ENCODE measurements at places on chromosomes 16 and 17.

DNA sequence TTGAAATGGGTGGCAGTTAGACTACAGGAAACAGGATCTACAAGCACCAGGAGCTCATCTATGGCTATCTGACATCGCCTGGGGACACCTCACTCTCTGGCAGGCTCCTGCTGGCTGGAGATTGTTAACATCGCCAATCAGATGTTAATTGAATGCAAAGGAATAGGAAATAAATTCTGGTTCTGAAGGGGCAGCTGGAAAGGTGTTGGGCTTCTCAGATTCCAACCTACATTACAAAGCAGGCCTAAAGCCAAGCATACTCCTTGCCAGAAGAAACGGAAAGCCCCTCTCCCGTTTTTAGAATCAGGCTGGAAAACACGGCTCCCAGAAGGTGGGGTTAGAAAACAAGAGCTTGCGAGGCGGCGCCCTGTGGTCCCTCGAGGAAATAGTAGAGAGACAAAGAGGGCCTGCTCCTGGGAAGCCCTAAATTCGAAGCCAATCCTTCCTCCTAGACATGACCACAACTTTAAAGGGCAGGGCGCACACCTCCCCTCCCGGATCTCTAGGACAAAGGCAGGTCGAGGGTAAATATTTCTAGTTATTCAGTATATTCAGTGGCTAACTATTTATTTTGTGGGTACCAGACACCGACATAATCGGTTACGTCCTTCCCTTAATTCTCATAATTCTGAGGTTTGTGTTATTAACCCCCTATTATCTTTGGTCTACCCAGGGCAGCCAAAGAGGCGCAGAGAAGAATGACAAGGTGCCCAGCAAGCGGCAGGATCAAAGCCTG lies 763 bp upstream of the TOM1L1 start:
- no peak for DNase-seq

DNA sequence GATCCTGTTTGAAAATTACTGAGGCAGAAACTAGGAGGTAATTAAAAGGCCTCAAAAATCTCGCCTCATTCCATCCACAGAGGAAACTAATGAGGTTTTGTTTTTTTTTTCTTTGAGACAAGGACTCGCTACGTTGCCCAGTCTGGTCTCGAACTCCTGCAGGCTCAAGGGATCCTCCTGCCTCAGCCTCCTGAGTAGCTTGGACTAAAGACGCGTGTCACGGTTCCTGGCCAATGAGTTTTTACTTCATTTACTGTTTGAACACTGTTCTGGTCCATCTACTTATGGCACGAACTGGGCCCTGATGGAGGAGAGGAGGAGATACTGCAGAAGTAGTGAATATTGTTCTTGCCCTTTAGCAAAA lies 600 bp upstream of the BLTP2 start:
- no peak for DNase-seq

- no peak for DNase-seq
Measured at GRCh38 chr17:82981141-82981730, 98.2 kb upstream of the METRNL start.

- no peak for DNase-seq
Measured at GRCh38 chr17:22514767-22515320, 822.5 kb downstream of the KCNJ18 start.

GRCh38 chr17:83124871-83125514 lies 45.6 kb downstream of the METRNL start:
- no peak for DNase-seq

DNA sequence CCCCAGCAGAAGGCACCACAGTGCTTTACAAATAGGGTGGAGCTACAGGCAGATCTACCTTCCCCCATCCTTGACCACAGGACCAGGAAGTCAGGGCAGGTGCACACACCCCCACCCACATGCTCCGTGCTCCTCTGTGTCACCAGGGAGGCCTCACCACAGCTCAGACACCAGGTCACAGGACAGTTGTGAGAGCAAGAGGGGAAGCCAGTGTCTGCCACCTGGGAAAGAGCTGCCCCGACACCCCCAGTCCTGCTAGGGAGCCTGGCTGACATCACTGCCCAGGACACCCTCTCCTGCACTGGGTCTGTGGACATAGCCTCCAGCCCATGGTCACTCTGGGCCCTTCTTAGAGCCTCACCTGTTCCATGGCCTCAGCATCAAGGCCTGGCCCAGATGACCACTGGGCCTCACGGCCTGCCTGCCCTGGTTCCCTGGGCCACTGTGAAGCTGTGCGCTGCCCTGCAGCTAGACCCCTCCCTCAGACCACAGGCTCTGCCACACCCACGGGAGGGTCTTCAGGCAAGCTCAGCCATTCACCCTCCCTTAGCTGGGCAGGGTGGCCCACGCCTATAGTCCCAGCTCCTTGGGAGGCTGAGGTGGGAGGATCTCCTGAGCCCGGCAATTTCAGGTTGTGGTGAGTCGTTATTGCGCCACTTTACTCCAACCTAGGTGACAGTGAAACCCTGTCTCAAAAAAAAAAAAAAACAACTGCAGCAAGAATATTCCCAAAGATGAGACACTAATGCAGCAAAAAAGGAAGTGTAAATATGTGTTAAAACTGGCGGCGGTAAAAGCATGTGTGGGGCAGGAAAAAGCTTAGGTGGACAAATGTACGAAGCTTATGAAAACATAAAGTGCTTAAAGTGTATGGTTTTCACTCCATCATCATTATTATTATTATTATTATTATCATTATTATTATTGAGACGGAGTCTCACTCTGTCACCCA lies 14.2 kb downstream of the POLR3K start:
- no peak for DNase-seq

- DNase-seq: no peak
Measured at GRCh38 chr16:78209951-78210661, 110.7 kb downstream of the WWOX start.

DNA sequence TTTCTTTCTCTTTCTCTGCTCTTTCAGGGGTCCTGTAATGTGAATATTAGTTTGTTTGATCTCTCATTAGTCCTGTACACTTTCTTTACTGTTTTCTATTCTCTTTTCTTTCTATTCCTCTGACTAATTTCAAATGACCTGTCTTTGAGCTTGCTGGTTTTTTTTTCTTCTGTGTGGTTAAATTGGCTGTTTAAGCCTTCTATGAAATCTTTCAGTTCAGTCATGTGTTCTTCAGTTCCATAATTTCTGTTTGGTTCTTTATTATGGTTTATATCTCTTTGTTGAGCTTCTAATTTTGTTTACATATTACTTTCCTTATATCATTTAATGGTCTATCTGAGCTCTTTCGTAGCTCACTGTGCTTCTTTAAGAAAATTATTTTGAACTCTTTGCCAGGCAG lies 31.3 kb upstream of the NKD1 start:
- no peak for DNase-seq

DNA sequence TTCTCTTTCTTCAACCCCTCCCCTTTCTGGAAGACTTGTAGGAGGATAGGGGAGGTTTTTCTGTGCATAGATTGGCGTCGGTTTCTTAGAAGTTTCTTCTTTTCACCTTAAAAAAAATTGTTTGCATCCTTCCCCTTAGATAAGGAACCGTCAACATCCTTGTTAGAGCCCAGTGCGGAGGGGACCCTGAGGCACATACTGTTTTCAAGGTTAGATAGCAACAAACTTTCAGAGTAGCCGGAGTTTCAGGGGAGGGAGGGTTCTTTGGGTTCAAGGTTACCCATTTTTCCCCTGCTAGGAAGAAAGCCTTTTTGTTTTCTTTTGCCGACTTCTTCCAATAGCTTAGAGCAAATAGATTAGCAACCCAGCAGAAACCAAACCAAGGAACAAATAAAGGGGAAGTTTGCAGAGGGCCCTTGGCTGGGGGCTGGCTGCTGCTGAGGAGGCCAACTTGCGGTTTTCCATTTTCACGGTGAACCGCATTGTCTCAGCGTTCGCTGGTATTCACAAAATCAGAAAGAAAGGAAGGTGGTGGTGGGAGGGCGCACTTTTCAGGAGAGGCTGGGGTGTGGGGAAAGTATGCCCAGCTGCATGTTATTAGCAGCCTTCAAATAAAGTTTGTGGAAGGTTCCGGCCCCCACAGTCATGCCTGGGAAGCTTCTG lies 28.8 kb downstream of the MSI2 start:
- DNase-seq: no peak

GRCh38 chr16:14501331-14502255 lies 128.5 kb downstream of the PARN start:
- no peak for DNase-seq

- DNase-seq: no peak
Measured at GRCh38 chr17:69945698-69946185, 129.3 kb upstream of the KCNJ16 start.

- DNase-seq: no peak
Measured at GRCh38 chr16:84883301-84883700, 63.5 kb downstream of the CRISPLD2 start.

DNA sequence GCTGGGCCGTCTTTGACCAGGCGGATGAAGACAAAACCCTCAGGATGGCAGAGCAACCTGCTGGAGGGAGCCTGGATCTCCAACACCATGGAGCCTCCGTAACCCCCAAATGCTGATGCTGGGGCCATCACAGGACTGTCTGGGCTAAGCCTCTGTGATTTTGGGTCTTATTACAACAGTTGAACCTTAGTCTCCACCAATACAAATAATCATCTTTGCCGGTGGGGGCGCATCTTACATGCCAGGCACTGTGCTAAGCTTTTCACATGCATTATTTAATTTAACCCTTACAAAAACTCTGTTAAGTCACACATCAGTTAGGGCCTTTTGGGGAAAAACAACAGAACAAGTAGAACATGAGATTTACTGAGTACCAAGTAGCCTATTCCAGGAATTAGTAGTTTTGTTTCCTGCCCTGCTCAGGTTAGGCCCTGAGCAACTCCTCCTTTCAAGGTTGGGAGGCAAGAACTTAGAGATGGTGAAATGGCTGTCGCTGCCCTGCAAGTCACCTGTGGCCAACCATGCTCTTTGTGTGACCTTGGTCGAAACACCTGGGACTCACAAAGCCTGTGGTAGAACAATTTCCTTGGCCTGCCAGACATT lies 8.9 kb upstream of the ITGAM start:
- no peak for DNase-seq

DNA sequence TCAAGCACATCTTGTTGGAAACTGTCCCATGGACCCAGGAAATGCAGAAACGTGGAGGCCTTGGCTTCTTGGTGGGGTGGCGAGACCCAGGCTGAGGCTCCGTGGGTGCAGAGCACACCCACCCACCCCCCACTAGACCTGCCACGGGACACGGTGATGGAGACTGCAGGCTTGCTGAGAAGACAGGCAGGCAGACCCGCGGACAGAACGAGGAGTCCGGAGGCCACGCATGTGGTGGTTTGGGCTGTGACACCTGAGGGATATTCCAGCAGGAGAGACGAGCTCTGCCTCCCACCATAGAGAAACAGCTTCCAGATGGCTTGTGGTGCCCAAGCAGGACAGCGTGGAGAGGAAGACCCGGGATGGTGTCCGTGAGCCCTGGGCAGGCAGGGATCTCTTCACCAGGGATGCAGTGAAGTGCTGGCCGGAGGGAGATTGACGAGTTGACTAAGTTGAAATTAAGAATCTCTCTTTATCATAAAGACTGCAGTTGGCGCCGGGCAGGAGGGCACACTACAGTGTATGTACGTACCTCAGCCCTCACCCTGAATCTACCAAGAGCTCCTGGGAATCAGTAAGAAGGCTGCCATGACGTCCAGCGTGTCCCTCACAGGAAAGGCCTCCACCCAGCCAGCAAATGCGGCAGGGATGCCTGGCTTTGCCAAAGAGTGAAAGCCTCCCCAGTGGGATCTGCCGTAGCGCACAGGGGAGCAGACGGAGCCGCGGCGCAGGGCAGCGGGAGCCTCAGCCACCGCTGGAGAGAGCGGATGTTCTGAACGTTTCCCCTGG lies 8.2 kb downstream of the UBE2I start:
- DNase-seq: no peak

- DNase-seq: no peak
Measured at GRCh38 chr16:89054261-89054661, 39.4 kb upstream of the ACSF3 start.

GRCh38 chr17:59676716-59677115 lies 30.5 kb downstream of the PTRH2 start:
- no peak for DNase-seq

GRCh38 chr17:21460358-21460757 lies 84.2 kb downstream of the KCNJ12 start:
- no peak for DNase-seq

DNA sequence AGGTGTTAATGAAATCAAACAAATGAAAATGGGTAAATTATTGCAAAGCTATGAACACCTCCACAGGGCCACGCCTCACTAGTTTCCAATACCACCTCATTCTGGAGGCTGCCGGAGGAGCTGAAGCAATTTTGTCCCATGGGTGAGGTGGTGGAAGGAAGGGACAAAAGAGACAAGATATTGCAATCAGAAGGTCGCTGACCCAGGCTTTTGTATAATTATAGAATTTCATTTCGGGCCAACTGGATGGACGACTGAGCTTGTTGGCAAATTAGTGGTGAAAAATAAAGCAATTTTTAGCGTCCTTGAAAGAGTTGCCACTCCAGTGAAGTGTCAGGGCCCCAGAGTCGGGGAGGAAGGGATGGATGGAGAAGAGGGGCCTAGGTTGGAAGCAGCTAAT lies 147.9 kb downstream of the CYLD start:
- no peak for DNase-seq

GRCh38 chr16:23469814-23470213 lies 16.8 kb upstream of the COG7 start:
- no peak for DNase-seq

GRCh38 chr17:9166788-9167187 lies 145.5 kb downstream of the NTN1 start:
- no peak for DNase-seq

DNA sequence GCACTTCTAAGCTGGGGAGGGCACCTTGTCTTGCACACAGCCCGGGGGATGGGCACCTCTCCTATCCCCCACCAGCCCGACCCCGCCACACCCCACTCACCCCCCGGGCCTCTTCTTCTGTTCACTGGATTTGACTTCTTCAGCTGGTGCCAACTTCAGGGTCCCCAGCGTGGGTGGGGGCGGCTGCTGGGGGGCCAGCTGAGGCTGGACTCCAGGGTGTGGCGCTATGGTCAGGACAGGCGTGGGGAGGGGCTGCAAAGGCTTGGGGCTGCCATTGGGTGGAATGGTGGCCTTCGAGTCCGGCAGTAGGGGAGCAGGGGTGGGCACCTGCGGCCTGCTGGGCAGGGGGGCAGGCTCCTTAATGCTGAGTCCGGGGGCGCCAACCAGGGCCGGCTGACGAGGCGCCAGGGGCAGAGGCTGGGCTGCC lies 6.1 kb downstream of the MNT start:
- DNase-seq: no peak

- no peak for DNase-seq
Measured at GRCh38 chr16:80723091-80723490, 81.3 kb downstream of the CDYL2 start.

- no peak for DNase-seq
Measured at GRCh38 chr16:69513180-69513966, 52.4 kb upstream of the NFAT5 start.

- DNase-seq: no peak
Measured at GRCh38 chr17:81127526-81128177, 37.7 kb upstream of the PVALEF start.

Data from left renal pelvis (tissue), 4 donors.